MCF 10A (cell line): ENCODE measurements at places on chromosomes 2 and 18. TPM values are rescaled to one million over a fixed set of nuclear protein-coding genes. Genes with fewer than 3 reads are reported as not detected.

DNA sequence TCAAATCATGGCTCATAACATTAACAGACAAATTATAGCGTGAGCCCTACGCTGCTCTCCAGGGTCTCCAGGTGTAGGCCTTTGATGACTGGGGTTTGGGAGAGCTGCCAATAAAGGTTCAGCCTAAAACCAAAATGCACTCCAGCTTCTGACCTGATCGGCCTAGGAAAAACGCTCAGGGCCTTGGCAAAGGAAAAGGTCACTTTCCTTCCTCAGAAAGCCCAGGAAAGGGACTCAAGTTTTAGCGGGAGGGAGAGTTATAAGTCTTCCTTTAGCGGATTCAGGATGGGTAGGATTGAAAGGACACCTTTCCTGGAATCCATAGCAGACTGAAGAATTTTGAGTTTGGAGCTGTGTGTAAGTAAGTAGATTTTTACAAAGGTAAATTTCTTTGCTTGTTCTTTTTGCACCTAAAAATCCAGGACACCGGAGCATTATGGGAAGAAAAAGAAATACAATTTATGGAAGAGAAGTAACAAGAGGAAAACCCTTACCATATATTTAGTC is 8.8 kb downstream of the EVX2 start:
- no peak for DNase-seq

GRCh38 chr2:157413326-157414035 is 30.4 kb downstream of the CYTIP start:
- no peak for DNase-seq

- DNase-seq = no peak
These were observed 342.5 kb upstream of the NXPH2 start for GRCh38 chr2:139122711-139123158.

DNA sequence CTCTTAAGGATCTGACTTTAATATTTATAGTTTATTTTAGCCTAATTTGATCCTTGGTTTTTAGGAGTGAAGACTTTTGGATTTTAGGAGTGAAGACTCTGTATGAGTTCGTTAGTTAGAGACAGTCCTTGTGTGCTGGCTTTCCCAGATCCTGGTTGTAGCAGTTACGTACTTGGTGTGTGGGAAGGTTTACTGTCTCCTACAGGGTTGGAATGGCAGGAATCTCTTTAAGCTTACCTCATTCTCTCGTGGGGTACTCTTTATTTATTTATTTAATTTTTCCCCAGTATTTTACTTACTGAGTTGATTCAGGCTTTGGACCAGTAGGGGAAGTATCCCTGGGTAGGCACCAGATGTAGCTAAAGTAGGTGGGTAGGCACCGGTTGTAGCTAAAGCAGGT is 1.8 kb upstream of the CXCR2 start:
- DNase-seq = no peak

DNA sequence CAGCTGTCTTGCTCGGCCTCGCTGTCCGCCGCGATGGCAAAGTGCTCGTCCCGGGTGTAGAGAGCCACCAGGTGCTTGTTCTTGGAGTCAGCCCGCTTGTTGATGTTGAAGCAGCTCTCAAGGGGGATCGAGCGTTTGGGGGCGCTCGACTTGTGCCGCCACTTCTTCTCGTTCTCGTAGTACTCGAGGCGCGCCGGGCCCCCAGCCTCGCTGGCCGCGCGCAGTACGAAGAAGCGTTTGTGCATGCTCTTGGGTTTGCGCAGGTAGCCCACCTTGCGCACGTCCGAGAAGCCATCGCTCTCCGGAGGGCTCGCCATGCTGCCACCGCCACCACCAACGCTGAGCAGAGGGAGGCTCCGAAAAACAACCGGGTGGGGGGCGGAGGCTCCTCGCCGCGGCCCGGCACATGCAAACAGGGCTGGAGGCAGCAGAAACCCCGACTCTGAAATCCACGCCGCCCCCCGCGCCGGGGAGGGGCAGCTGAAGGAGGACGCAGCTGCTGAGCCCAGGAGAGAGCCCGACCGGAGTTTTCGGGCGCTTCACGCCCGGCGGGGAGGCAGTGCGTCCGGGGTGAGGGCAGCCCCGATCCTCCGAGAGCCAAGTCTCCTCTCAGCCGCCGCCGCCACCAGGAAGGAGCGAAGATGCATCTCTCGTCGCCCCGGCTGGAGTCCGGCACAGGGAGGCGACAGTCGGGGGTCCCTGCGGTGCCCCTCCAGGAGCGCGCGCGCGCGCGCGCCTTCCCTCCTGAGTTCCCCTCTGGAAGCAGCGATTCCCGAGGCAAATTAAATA is 1.0 kb downstream of the IRS1 start:
- peak; percentile 35 for DNase-seq

GRCh38 chr2:240888130-240888889 is 7.6 kb downstream of the MAB21L4 start:
- DNase-seq = no peak

- no peak for DNase-seq
These were observed 4.7 kb upstream of the ADNP2 start for GRCh38 chr18:80104364-80104779.

GRCh38 chr2:85579266-85579935 is 2.0 kb downstream of the VAMP8 start:
- no peak for DNase-seq

DNA sequence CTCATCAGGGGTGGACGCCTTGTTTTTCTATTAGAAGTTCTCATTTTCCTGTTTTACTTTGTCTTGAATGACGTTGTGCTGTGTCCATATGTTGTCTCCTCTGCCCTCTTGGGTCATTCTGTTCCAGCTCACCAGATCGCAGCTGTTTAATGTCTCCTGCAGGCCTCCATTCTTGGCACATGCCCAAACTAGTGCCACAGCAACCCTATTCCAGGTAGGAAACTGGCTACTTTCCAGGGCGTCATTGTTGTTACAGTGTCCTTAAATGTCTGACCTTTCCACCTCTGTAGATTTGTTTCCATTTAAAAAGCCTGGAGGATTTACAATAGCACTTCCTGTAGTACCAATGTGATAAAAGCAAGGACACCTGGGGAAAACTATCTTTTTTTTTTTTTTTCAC is 500.7 kb downstream of the METTL4 start:
- DNase-seq = peak; percentile 20

GRCh38 chr2:187783446-187783845 is 229.2 kb upstream of the TFPI start:
- DNase-seq = peak; percentile 9

DNA sequence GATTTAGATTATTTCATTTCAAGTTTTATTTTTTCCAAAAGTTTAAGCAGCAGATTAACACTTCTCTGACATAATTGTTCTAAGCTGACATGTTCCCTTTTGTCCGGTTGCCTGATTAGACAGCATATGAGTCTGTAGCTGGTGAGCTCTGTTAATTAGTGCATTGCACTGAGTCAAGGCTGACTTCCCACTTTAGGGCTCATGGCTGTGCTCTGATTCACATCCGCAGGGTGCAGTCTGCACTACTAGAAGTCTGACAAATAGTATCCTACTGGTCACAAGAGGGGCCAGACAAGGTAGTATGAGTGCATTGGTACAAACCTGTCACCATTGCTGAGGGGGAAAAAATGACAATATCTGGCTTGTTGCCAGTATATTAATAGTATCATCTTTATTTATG is 443.9 kb upstream of the ZNF804A start:
- DNase-seq = no peak

DNA sequence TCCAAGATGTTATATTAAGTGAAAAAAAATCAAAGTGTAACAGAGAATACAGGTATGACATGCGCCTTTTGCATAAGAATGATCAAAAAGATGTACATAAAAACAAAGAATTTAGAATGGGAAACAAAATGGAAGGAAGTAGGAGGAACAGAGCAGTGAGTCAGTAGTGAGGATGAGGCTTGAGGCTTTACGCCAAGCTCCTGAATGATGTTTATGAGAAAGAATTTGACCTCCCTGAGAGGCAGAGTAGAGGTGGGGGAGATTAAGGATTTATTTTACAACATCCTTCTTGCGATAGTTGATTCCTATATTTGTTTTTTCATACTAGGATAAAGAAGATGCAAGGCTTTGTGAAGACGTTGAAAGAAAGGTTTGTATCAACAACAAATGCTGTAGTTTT is 81.4 kb downstream of the DCDC2C start:
- peak; percentile 63 for DNase-seq

GRCh38 chr2:99376254-99376864 is 39.2 kb downstream of the EIF5B start:
- DNase-seq = no peak

DNA sequence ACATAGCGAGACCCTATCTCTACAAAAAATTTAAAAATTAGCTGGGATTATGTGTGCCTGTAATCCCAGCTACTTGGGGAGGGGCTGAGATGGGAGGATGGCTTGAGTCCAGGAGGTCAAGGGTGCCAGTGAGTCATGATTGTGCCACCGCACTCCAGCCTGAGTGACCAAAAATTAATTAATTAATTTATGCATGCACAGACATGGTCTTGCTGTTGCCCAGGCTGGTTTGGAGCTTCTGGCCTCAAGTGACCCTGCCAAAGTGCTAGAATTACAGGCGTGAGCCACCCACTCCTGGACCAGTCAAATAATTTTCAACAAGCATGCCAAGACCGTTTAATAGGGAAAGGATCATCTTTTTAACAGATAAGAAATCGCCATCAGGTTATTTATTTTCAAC is 57.7 kb upstream of the TFCP2L1 start:
- DNase-seq = peak; percentile 31

DNA sequence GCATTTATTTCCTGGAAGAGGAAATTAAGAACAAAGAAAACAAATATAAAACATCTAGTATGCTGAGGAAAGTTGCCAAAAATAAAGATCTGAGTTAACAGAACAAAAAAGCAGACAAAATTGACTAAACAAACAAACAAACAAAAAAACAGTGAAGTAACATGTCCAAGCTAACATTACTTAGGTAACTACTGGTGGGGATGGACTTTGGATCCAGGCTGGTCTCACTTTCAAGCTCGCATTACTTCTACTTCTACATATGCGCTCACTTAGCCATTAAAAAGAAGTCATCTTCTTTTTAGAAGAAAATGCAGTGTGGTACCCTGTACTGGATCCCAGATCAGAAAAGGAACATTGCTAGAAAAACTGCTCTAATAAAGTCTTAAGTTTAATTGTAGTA is 358.9 kb downstream of the NCKAP5 start:
- no peak for DNase-seq

- no peak for DNase-seq
These were observed 33.3 kb downstream of the NPAS2 start for GRCh38 chr2:100852999-100853908.

- DNase-seq = no peak
These were observed 540.7 kb upstream of the NETO1 start for GRCh38 chr18:73408469-73408868.

- no peak for DNase-seq
These were observed 2.5 kb upstream of the PKDCC start for GRCh38 chr2:42045352-42045751.

DNA sequence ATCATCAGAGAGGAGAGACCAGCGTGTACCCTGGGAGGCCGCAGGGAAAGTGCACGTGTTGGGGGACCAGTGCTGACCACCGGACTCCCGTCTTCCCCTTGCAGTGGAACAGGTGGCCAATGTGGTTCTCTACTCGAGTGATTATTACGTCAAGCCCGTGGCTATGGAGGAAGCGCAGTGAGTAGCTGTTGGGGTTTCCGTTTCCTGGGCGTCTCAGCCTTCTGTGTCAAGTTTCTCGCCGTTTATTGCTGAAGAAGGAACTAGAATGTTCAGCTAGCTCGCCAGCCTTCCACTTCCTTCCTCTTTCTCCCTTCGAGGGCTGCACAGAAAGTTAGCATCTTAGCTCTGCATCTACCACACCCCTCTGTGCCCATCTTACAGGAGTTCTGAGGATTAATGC is 22.8 kb upstream of the DGKD start:
- no peak for DNase-seq

EMILIN1 gene
- total RNA-seq = 0.20 and 0.21 TPM in 2 replicates

ASIC4 gene
- total RNA-seq = 0.17 TPM in 1 of 2 replicates, not detected in the other

CTAGE1 gene
- total RNA-seq = not detected in 2 replicates

CYP1B1 gene
- 37.2 and 53.3 TPM in 2 replicates for total RNA-seq

ABCG5 gene
- not detected in 2 replicates for total RNA-seq

AKAIN1 gene
- not detected in 2 replicates for total RNA-seq

GULP1 gene
- total RNA-seq = 4.2 and 9.3 TPM in 2 replicates

C2orf78 gene
- total RNA-seq = not detected in 2 replicates

BOLL gene
- total RNA-seq = not detected in 2 replicates

AMER3 gene
- total RNA-seq = not detected in 2 replicates

HNMT gene
- 0.28 TPM in 1 of 2 replicates, not detected in the other for total RNA-seq

ALK gene
- 0.07 TPM in 1 of 2 replicates, not detected in the other for total RNA-seq

ZSWIM2 gene
- total RNA-seq = not detected in 2 replicates

CNGA3 gene
- total RNA-seq = not detected in 2 replicates

DSC3 gene
- 56.2 and 60.8 TPM in 2 replicates for total RNA-seq

RPRM gene
- not detected in 2 replicates for total RNA-seq
